ENCODE measurements at places on chromosomes 5 and 9. TPM values are rescaled to one million over a fixed set of nuclear protein-coding genes. Genes with fewer than 3 reads are reported as not detected.

IRX2 gene
- 4.1 TPM for total RNA-seq

GPR150 gene
- total RNA-seq: 0.24 TPM

DMRT3 gene
- not detected for total RNA-seq

NSG2 gene
- total RNA-seq: 119 TPM

CENPK gene
- total RNA-seq: 2.8 TPM

ACTBL2 gene
- total RNA-seq: not detected

NR2F1-AS1 gene
- 59.4 TPM for total RNA-seq

ATP6V1G1 gene
- total RNA-seq: 195 TPM

WDR31 gene
- total RNA-seq: 2.0 TPM

GRIA1 gene
- 18.4 TPM for total RNA-seq

LRRTM2 gene
- total RNA-seq: 19.5 TPM

AK8 gene
- total RNA-seq: 0.92 TPM

C9orf50 gene
- total RNA-seq: not detected

NEUROG1 gene
- not detected for total RNA-seq

OTULINL gene
- total RNA-seq: 6.0 TPM

DND1 gene
- not detected for total RNA-seq

SLC36A1 gene
- total RNA-seq: 3.8 TPM

ADAMTSL2 gene
- total RNA-seq: 0.66 TPM

PCDHA10 gene
- 2.2 TPM for total RNA-seq

C5orf52 gene
- not detected for total RNA-seq

FREM1 gene
- total RNA-seq: 0.42 TPM

CARTPT gene
- total RNA-seq: not detected

NSUN2 gene
- total RNA-seq: 75.4 TPM

INSL4 gene
- total RNA-seq: 0.08 TPM
